ENCODE measurements at places on chromosomes 12 and 14.

DNA sequence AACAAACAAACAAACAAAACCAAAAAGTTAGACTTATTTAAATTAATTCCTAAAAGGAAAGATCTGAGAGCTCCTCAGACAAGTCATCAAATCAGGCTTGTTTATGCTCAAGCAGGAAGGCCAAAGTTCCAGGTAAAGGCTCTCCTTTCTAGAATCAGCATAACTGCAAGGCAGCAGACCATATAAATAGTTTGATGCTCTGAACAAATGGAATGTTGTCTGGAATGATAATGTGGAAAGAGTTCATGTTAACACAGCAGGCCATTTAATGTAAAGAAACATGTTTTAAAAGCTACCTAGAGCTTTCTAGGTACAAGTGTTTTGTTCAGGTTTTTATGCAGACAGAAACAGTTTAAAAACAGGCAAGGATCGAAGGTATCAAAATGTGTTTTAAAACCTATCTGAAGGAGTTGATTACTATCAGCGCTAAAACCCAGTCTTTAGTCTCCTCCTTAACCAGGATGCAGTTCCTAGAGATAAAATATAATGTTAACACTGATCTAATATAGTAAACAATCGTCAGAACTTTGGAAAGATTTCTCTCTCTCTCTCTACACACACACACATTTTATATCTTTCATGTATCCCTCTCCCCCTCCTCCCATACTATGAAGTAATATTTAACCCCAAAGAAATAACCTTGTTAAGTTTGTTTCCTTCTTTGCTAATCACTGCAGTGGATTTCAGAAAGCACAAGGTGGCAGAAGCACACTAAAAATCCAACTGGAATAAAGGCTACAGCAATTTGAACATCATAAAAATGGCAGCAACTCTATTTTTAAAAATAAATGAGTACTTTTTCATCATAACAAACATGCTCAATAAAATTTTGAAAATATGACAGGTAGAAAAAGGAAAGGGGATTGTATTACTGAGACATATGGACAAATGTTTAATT is 135.5 kb downstream of the PAWR start:
- DNase-seq: peak; percentile 73

- DNase-seq: no peak
These were observed 114.1 kb downstream of the PAPOLA start for GRCh38 chr14:96616161-96616721.

DNA sequence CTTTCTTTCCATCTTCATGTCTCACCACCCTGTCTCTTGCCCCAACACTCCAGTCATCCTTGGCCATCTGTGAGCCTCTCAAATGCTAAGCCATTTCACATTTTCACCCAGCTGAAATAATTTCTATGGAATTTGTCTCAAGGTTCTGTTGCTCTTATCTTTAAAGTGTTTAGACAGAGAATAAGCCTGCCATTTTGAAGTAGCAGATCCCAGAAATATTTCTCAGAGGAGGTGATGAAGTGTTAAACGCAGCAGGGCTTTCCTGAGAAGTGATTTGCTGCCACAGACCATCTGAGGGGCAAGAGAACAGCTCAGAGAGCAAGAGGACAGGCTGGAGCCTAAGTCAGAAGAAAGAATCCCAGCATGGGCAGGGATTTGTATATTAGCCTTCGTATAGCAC is 71.6 kb upstream of the CLMN start:
- no peak for DNase-seq

DNA sequence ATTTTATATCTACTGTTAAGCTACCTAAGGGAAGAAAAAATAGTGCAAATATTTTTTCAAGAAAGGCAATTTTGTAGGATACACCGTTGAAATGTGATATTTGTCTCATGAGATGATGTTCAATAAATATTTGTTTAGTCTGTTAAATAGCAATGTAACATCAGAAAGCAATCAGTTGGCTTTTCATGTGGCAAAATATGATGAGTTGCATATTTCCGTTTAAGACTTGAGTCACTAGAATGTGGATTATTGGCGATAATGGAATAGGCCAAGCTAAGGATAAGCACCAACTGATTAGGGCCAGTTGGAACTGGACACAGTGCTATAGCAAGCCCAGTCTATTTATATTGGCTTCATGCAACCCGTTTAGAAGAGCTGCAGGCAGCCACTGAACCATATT is 250.4 kb upstream of the SLC16A7 start:
- no peak for DNase-seq

GRCh38 chr14:68593806-68594536 is 198.9 kb downstream of the ZFP36L1 start:
- DNase-seq: peak; percentile 34

Measured in AG10803 (cell line).